Foreskin fibroblast (primary cell): ENCODE measurements at places on chromosomes 7 and 10.

DNA sequence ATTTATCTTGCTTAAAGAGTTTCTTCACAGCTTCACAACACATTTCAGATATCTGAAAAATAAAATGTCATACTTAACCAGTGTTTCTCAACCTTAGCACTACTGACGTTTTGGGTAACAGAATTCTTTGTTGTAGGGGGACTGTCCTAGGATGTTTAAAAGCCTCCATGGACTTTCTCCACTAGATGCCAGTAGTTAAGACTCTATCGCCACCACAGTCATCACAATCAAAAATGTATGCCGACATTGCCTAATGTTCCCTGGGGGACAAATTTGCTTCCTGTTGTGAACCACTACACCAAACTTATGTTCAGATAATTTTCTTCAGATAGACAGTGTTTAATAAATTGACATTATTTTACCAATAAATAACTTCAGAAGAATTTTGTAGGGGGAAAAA lies 13.4 kb downstream of the NOC3L start:
- no peak for DNase-seq

- no peak for DNase-seq
These were observed 22.9 kb downstream of the PDGFA start for GRCh38 chr7:496528-497295.

- no peak for DNase-seq
These were observed 129.6 kb downstream of the VIPR2 start for GRCh38 chr7:159015081-159015453.

GRCh38 chr7:136086712-136087111 lies 109.6 kb upstream of the MTPN start:
- peak; percentile 4 for DNase-seq

GRCh38 chr10:3213208-3213607 lies 40.6 kb upstream of the PITRM1 start:
- DNase-seq = no peak

GRCh38 chr10:125095228-125095627 lies 65.1 kb downstream of the CTBP2 start:
- no peak for DNase-seq

DNA sequence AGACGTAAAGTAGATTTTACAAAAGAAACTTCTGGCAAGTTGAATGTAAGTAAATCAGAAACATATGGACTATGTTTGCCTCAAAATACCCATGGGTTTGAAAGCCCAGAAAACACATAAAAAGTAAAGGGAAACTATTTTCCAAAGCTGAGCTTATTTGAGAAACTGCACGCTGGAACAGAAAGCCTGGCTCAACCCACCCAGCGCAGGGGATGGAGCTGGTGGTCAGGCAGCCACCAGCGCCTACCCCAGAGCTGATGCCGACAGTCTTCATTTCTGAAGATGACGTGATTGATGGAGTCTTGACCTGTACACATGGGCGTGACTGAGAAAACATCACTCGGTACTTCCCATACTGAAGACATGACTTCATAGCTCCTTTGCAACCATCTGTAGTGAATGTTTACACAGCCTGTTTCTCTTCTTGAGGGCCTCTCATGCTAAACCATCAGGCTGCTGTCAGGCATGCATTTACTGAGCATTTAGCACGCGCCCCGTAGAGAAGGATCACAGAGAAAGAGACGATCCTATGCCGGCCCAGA lies 232.6 kb upstream of the AUTS2 start:
- peak; percentile 3 for DNase-seq

GRCh38 chr7:35878351-35878750 lies 77.5 kb downstream of the SEPTIN7 start:
- peak; percentile 7 for DNase-seq

DNA sequence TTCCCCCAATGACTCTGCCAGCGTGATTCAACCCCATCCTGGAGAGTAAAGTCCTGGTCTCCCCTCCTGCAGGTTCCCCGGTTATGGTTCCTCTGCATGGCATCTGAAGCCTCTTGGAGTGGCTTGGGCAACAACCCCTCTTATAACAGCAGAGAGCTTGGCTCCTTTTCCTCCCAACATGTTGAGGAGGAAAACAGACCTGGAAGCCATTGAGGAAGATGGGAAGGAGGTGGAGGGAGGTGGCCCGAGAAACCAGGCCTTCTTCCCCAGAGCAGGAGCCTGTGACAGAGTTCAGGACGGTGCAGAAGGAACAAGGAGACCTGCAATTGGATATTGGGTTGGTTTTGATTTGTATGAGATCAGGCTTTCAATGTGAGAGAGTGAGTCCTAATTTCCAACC lies 184.0 kb upstream of the ADCY1 start:
- no peak for DNase-seq

- DNase-seq = no peak
These were observed 251.8 kb downstream of the CRPPA start for GRCh38 chr7:16169537-16169936.

- no peak for DNase-seq
These were observed 9.2 kb downstream of the IKZF5 start for GRCh38 chr10:122999347-122999746.

DNA sequence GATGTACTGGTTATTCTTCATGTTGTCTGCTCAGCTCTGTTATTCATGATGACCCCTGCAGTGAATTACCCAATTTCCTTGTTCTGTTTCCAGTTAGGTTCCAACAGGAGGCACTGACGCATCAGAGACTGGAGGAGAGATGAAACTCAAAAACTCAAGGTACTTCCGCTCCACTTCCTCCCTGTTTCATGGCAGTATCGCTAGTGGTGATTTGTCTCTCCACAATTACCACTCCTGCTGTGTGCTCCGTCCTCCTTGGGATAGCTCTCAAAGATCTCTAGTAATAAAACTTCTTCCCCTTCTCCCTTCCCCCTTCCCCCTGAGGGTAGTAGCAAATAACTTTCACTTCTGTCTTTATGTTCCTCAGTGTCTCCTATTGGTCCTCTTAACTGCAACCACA lies 107.4 kb upstream of the ABCB5 start:
- no peak for DNase-seq

- no peak for DNase-seq
These were observed 1.0 kb downstream of the GRM8 start for GRCh38 chr7:127251465-127252376.

- DNase-seq = no peak
These were observed 784.5 kb upstream of the ZWINT start for GRCh38 chr10:57145548-57145947.

- peak; percentile 86 for DNase-seq
These were observed 26.9 kb downstream of the MYPN start for GRCh38 chr10:68135922-68136792.

DNA sequence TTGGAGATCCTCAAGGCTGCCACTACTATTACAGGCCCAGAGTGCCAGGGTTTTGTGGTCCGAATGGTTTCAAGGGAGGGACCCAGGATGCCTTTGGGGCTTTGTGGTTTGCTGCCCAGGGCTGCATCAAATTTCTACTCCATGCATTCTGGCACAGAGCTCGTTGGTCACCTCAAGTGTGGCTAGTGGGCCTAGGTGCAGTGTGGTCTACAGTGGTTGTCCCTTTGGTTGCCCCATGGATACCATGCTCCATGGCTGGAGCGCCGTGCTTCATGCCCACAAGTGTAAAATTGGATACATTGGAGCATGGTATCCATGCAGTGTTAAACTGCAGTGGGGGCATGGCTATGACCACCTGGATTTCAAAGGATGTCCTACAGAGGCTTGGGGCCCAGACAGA lies 5.4 kb upstream of the PRF1 start:
- DNase-seq = no peak

- peak; percentile 82 for DNase-seq
These were observed 65.9 kb upstream of the CC2D2B start for GRCh38 chr10:95841661-95842498.

- no peak for DNase-seq
These were observed 57.8 kb downstream of the AUTS2 start for GRCh38 chr7:69656077-69656476.
